Liver (tissue), 10 donors: ENCODE measurements at places on chromosomes 2 and 18. TPM values are rescaled to one million over a fixed set of nuclear protein-coding genes. Genes with fewer than 3 reads are reported as not detected.

GRCh38 chr2:137950238-137950637, 14.0 kb upstream of the HNMT start:
- no peak for DNase-seq

Gene CGREF1
- total RNA-seq, result 0.98 TPM

GRCh38 chr18:42326752-42327151, 371.7 kb downstream of the PIK3C3 start:
- no peak for DNase-seq

Gene RFTN2
- total RNA-seq, result 1.1 TPM

- DNase-seq, result no peak
These were observed 1552.3 kb upstream of the SLC39A10 start for GRCh38 chr2:194104687-194105086.

Gene DAW1
- total RNA-seq, result not detected

DNA sequence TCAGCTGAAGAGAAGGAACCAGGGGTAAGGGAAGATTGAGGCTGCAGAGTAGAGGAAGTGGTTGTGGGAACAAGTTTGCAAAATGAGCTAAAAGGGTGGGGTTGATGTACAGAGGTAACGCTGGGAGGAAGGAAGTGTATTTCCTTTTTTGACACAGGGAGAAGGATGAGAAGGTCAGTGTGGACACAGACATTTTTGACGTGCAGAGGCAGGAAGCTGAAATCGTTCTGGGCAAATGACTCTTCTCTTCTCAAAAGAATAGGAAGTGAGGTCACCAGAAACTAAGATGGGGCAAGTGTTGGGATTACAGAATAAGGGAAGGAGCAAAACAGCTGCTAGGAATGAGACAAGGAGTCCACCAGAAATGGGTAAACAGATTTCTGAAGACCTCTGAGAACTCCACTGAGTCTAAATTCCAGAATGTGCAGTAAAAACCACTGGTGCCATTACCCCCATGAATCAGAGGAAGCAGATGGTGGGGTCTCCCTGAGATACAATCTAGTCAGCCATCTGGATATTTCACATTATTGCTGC, 20.0 kb upstream of the RNF149 start:
- DNase-seq, result no peak

DNA sequence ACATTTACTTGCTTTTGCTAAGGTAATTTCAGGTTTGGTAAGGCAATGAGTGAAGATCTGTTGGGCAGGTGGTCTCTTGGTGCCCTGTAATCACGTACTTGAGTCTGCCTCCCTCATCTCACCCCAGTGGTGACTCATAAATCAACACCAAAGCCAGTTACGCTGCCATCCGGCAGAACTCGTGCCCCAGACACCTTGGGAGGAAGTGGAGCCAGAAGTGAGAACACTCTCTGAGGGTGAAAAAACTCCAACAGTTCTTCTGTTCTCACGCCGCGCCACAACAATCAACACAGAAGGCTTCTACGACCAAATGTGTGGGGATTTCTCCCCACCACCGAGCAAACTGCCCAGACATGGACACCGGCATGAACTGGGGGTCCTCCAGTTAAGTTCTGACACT, 206.2 kb downstream of the ARL4C start:
- DNase-seq, result no peak

Gene ELOA2
- total RNA-seq, result not detected

Gene HOXD12
- not detected for total RNA-seq

Gene ERBB4
- total RNA-seq, result not detected

Gene PAX3
- not detected for total RNA-seq

DNA sequence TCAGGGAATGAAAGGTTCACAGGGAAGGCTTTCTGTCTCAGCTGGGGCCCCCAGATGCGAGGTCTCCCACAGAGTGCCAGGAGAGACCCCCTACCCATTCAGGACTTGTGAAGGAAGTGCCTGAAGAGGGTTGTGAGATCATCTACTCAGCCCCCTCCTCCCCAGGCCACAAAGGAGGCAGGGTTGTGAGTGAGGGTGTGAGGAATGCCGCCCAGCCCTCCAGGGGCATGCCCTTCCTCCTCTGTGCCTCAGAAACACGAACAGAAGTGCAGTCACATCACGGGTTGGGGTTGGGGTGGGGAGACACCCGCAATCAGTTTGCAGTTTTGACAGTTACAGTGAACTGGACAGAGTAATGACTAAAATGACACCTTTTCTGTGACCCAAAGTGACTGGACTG, 5.0 kb downstream of the MAL start:
- no peak for DNase-seq

GRCh38 chr2:15840148-15840547, 100.2 kb upstream of the MYCN start:
- DNase-seq, result no peak

DNA sequence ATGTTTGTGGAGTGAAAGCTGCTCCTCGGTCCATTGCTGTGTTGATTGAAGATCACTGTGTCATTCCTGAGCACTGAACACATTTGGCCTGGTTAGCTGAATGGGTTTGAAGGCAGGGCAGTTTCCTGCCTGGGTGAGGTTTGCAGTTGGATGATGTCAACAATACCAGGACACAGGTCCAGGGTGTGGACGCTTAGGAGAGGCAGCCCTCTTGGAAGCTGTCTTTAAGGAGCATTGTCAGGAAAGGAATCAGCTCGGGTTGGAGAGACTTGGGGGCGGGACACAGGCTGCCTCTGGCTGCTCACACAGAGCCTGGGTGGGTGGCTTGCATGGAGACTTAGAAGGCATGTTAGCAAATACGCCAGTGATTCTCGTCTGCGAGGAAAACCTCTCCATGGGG, 237.7 kb downstream of the SEPTIN10 start:
- DNase-seq, result no peak

DNA sequence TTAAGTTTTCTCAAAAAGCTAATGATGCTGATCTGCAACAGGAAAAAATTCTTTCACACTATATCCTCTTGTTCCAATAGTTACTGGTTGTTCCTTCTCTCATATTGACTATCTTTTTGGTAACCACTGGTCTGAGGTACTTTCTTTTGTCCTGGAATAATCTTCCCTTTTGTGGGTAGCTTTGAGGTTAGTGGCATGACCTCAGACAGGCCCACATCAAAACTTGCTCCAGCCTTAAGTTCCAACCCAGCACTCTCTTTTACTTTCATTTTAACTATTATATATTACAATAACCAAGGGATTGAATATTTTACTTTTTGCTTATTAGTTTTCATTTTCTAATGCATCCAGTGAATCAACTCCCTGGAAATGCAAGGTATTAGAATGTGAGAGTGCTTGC, 9.5 kb downstream of the REG1A start:
- DNase-seq, result no peak

GRCh38 chr2:24887307-24887874, 32.6 kb downstream of the ADCY3 start:
- no peak for DNase-seq

Gene REG3G
- not detected for total RNA-seq

DNA sequence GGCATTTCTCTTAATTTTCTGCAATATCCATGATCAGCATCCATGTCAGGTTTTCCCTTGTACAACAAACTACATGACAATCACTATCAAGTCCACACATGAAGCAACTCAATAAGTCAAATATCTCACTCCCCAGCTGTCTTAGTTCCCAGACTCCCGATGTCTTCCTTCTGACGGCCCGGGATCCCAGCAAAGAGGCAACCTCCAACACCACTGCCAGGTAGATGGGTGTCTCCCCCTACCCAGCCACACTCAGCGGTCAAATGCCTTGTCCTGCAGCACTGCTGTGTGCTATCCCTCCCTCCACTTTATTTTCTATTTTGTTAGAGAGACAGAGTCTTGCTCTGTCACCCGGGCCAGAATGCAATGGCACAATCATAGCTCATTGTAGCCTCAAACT, 23.3 kb downstream of the TRABD2A start:
- no peak for DNase-seq

Gene IL37
- total RNA-seq, result not detected

GRCh38 chr2:151681051-151681450, 53.2 kb downstream of the NEB start:
- no peak for DNase-seq

GRCh38 chr2:45211636-45212035, 202.4 kb upstream of the SIX2 start:
- DNase-seq, result no peak

Gene CRYBA2
- not detected for total RNA-seq

Gene SIX3
- not detected for total RNA-seq

DNA sequence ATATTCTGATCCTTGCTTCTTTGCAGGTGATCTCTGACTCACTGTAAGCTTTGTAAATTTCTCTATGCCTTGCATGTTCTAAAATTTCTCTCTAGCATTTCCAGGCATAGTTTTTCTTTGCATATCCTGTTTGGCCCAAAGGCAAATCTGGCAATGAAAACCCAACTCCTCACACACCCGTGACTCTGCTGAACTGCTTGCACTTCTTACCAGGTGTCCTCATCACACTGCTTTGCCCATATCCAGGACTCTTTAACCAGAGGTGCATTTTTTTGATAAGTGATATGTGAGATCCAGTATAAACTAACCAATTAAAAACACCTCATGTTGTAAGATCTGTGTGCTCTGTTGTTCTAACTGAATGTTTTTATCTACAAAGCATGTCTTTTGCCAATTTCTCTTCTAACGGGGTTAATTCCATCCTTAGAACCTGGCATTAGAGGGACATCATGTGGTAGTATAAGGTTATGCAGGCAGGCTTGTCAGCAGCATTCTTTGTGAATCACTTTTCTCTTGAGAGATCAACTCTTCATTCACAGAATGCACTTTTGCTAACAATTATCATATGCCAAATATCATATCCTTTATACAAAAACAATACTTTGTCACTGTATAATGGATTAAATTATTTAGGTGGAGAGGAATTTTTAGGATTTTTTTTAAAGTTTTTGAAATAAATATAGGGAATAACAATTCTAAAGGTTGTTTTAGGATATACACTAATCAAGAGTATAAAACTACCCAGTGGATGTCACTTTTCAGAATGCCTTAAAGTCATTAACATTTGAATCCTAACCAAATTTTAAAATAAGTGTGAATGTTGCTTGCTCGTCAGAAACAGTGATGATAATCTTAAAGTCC, 20.8 kb upstream of the TMX3 start:
- no peak for DNase-seq

DNA sequence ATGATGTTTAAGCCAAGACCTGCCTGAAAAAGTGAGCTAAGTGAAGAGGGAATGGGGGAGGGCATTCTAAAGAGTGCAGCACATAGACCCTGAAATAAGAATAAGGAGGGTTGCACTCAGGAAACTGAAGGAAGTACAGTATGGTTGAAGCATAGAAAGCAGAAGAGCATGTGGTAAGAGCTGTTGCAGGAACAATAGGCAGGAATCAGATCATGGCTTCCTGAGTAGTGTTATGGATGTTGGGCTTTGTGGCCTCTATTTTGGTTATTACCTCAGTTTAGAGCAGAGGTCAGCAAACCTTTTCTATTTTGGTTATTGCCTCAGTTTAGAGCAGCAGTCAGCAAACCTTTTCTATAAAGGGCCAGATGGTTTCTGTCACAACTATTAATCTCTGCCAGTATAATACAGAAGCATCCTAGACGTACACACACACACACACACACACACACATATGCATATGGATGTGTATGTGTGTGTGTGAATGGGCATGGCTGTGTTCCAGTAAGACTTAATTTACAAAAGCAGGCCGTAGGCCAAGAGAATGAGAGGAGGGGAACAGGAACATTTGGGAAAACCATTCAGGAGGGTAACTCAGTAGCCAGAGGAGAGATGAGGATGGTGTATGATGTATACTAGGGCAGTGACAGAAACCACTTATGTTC, 91.1 kb upstream of the MYO3B start:
- no peak for DNase-seq

GRCh38 chr2:9191041-9191481, 15.6 kb upstream of the ASAP2 start:
- no peak for DNase-seq

DNA sequence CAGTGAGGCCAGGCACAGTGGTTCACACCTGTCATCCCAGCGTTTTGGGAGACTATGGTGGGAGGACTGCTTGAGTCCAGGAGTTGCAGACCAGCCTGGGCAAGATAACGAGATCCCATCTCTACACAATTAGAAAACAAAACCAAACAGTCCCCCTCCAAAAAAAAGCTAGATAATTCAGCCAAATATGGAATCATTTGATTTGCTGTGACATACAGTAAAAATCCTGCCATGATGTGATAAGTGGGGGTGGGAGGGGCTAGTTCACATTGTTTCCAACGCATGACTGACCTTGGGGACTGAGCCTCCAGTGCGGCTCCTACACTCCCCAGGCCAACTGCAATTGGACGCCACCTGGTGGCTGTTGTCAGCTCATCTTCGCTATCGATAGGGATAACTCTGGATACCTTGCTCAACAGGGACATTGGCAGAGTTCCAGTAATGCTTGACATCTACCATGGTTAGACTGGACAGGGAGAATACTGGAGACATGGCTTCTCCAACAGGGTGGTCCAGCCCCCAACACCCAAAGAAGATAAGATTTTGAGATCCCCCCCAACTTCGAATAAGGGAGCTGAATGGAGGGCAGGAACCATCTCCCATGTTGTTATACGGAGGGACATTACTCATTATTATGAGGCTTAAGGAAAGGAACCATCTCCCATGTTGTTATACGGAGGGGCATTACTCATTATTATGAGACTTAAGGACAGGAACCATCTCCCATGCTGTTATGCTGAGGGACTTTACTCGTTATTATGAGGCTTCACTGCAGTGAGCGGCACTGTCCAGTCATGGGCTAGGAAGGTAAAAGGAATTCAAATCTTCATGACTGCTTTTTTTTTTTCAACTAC, 135.9 kb downstream of the TGIF1 start:
- DNase-seq, result peak; percentile 80

Gene SCYGR4
- not detected for total RNA-seq

DNA sequence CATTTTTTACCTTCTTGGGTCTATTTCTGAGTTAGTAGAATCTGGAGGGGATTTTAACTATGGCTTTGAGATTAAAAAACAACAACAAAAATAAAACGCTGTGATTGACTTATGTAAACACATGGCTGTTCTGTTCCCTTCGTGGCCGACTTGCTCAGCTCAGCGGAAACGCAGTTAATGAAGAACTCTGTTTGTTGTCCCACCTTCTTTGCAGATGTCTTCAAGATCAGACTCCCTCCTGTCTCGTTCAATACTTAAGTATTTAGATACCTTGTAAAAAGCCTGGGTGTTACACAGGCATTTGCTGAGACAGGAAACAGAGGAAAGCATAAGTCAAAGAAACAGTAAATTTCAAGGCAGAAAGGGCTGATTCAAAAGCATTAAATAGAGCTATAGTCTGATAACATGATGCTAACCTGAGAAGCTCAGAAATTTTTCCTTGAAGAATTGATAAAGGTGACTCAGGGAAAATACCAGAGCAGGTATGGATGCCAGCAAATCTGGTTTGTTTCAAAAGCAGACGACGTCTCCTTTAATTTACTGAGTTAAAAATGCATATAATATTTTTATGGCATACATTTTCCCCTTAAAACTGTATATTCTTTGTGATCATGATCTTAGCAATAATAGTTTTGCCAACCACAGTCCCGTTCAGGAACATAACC, 21.7 kb upstream of the POLI start:
- no peak for DNase-seq

- DNase-seq, result no peak
These were observed 42.0 kb downstream of the ZFP36L2 start for GRCh38 chr2:43184339-43184895.

Gene TMEM169
- 1.9 TPM for total RNA-seq
